ENCODE measurements at places on chromosomes 5 and 9.

- no peak for DNase-seq
Observed at GRCh38 chr9:14452539-14452938, 138.6 kb upstream of the NFIB start.

DNA sequence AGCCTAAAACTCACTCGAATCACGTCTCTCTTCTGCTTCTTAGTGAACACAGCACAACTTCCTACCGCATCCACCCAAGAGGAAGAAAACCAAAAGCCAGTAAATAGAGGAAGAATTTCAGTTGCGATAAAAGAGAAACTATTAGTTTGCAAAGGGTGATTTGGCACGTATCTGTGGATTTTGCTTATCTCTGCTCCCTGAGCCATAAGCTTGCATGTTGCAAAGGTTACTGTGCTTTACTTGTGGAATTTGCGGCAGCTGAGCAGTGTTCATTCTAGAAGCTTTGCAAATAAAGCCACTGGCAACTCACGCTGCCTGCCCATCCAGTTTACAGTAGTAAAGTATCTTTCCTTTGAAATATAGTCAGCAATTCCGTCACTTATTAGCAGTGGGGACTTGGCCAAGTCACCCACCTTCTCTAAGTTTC, 149.0 kb upstream of the PCA3 start:
- no peak for DNase-seq

DNA sequence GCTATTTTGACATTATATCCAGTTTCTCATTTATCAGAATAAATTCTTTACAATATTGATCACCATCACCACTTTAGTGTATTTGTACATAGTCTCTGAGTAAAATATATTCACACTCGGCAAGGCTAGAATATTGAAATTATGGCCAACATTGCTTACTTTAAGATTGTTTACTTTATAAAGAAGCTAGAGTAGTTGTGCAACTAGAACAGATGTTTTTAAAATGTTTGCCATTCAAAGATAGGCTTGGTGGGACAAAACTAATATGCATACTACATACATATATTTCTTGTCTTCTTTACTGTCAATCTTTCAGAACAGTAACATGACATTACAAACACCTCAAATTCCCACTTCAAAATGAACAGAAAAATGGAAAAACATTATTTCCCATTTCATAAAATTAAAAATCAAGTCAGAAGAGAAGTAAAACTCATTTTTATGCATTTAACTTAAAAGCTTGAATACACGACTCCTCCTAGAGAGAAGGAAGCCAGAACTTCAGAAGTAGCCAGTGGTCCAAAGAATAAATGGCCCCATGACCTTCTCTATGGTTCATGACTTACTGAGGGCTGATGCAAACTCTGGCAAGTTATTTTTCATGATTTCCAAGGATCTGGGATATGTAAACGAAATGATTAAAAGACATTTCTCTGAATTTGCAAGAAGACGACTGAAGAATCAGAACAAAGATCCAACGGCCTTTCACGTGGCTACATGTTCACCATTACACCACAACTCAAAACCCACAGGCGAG, 14.1 kb downstream of the MTX3 start:
- DNase-seq: no peak

DNA sequence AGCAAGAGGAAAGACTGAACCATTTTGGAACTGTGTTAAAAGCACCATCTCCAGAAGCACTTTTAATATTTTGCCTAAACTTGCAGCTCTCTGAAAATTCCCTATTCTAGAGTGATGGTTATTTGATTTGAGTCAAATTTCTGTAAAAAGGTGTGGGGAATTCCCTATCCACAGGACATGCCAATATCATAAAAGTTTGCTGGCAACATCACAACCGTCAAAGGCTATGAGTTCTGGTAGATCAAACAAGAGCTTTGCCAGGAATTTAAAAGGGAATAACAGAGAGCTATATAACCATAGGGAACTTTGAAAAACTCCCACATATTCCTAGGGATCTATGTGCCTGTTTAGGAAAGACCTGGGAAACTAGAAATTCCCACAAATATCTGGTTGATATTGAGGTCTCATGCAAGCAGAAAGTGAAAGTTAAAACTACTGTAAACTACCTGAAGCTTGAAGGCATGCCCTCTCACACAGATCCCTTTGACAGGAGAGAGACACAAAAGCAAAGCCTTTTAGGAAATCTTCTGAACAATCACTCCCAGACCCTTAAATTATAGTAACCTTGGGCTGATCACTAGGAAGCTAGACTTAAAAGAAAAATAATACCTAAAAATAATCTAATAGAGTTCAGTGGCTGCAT, 549.9 kb downstream of the ANXA1 start:
- no peak for DNase-seq

DNA sequence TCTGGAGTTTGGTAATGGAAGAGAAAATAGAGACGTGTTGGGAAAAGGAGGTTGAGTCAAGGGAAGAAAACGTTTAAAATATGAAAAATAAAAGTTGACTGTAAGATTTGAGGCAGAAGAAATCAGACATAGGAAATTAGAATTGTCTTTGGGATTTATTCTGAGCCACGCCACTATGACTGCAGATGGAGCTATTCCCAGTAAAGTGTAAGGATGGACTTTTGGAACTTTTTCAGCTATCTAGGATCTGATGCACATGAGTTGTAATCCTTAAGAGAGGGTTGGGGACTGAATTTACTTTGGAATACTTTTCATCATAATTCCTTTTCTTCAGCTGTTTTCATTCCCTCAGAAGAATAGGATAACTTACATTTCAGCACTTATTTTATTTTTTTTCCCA, 336.7 kb downstream of the FAM170A start:
- no peak for DNase-seq

DNA sequence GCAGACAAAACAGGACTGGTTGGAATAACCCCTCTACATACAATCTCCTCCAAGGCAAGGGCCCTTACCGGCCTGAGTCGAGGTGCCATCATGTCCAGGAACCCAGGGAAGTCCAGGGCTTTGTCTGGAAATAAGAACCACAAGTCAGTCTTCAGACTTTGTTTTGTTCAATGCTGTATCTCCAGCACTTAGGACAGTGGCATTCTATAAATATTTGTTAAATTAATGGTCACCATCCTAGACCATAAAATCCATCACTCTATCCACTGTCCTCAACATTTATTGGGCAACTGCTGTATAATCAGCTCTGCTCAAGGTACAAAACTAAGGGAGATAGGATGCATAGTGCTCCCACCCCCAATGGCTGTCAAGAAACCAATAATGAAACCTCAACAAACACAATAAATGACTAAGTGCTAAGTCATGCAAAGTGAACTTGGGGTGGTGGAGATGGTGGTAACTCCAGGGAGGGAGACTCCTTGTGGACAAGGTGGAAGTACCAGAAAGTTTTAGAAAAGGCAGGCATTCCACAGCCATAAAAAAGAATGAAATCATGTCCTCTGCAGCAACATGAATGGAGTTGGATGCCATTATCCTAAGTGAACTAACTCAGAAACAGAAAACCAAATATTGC, 5.0 kb downstream of the RELL2 start:
- no peak for DNase-seq

GRCh38 chr5:7330256-7330655, 65.7 kb upstream of the ADCY2 start:
- DNase-seq: no peak

DNA sequence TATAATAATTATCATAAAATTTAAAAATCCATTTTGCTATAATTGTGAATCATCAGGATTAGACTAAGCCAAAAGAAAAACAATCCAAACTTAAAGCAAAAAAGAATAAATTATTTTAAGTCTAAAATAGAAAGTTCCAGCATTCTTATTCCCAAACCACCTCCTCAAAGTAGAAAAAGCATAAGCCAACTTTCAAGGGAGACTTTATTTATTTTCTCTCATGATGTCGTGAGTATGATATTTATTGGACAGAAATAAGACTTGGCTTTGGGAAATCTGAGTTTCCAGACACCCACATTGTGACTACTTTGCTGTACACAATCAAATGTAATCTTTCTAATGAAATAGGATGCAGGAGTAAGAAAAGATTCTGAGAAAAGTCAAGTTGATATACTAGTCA, 372.1 kb downstream of the MTRR start:
- no peak for DNase-seq

- no peak for DNase-seq
Observed at GRCh38 chr5:27083449-27084415, 45.3 kb upstream of the CDH9 start.

GRCh38 chr9:94891183-94891582, 164.7 kb downstream of the AOPEP start:
- no peak for DNase-seq

GRCh38 chr9:132005899-132006298, 73.8 kb downstream of the MED27 start:
- DNase-seq: no peak

DNA sequence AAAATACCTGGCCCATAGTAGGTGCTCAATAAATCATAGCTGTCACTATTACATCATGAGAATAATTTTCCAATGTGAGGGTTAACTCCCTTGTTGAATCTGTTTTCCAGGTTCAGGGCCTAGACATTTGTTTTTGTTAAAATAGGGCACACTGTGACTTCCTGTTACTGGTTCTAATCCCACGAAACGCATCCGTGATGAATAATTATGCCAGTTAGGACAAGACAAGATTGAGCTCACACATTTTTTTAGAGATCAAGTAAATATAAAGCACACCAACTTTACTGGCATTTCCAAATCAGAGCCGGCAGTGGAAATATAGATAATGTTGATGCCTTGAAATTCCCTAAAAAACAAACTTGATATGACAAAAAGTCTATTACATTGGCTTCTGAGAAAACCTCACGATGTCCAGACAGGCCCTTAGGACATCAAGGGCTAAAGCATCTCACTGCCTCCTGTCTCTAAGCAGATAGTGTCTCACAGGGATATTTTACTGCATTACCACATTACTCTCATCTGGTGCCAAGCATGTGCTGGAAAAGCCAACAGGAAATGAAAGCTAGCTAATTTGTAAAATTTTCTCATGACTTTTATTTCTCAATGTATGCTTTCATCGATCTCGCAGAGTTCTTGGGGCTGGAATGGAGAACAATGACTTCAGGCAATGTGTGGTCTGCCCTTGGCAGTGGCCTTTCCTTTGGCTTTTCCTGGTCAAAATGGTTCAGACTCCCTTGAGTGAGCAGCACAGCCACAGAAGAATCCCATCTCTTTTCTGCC, 414.3 kb upstream of the PAPPA start:
- DNase-seq: no peak

DNA sequence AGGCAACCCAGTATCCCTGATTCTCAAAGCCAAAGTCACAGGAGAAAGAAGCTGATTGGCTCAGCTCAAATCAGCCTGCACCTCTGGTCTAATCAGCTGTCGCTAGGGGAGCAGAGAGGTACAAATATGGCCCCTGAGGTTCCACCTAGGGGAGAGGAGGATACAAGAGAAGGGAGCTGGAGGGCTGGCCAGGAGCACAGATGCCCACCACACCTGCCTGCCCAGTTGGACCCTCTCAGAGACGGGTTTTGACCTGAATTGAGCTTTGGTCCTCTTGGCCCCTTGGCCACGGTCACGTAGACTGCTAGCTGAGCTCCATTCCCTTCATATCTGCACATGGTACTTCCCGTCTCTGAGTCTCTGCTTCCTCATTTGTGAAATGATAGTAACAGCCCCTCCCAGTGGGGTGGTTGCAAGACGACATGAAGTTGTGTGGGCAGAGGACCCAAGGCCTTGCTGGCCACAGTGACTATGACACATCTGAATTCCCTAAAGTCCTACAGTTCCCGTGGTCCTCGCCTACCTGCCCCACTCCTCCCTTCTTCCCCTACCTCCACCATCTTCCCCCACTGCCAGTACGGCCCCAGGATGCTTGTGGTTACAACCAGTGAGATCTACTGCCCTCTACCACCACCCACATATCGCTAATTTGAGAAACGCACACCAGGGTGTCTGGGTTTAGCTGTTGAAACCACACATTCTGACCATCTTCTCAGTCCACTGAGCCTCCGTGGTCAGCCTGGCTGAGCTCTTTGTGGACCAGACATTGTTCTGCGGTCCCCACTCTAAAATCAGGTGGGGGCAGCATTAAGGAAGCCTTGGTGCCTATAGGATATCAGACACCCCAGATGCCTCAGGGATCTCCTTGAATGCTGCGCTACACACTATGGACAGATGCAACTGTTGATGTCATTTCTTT, 60.3 kb upstream of the NEK6 start:
- no peak for DNase-seq

- no peak for DNase-seq
Observed at GRCh38 chr9:89426384-89426961, 71.4 kb downstream of the SEMA4D start.

DNA sequence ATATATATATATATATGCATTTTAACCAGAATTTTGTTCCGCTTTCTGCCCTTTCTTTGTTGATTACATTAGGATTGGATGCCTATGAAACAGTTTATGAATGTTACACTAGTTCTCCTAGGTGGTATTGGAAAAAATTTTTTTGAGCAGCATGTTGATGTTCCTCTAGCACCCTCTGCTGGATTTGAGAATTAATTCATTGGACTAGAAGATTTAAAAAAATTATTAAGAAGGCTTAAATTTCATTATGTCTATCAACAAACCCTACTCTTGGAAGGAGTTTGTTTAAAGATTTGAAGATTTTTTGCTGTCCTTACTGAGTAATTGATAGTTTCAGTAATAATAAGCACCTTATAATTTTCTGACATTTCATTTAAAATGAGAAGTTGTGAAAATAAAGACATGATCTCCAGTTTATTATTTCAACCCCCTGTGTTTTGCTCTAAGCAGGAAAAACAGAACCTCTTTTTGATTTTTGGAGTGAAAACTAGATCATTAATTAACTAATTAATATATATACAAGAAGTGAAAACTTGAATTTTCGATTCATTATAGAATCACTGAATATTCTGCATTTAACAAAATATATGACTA, 89.6 kb downstream of the CCDC171 start:
- DNase-seq: peak; percentile 72

DNA sequence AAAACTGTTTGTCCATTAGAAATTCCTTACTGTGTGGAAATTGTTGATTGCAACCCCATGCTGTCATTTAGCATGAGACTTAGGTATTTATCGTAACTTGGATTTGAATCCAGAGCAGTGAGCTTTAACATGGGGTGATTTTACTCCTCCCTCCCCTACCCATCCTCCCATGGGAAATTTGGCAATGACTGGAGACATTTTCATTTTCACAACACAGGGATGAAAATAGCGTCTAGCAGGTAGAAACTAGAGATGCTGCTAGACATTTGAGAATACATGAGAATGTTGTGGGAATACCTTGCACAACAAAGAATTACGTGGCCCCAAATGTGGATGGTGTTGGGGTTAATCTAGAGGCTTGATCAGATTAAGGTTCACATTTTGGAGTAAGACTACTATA, 191.3 kb upstream of the MPDZ start:
- no peak for DNase-seq

DNA sequence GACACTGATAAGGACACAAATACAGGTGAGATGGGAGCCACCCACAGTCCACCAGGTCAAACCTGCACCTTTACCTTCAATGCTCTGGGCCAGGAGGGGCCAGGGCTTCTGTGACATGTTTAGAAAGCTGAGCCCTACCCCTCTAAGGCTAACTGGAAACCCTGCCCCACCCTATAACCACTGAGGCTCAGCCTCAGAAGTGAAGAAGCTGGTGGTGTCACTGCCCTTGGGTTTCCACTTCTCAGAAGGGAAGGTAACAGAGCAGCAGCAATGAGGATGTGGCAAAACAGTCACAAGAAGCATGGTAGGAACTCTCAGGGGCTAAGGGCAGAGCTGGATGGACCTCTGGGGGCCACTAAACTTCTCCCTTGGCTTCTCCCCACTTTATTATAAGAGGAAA, 6.0 kb downstream of the PDGFRB start:
- no peak for DNase-seq
